ACHN (cell line): ENCODE measurements at places on chromosomes 5 and 9.

- DNase-seq, result no peak
These were observed 6.6 kb upstream of the AFAP1L1 start for GRCh38 chr5:149265068-149265465.

DNA sequence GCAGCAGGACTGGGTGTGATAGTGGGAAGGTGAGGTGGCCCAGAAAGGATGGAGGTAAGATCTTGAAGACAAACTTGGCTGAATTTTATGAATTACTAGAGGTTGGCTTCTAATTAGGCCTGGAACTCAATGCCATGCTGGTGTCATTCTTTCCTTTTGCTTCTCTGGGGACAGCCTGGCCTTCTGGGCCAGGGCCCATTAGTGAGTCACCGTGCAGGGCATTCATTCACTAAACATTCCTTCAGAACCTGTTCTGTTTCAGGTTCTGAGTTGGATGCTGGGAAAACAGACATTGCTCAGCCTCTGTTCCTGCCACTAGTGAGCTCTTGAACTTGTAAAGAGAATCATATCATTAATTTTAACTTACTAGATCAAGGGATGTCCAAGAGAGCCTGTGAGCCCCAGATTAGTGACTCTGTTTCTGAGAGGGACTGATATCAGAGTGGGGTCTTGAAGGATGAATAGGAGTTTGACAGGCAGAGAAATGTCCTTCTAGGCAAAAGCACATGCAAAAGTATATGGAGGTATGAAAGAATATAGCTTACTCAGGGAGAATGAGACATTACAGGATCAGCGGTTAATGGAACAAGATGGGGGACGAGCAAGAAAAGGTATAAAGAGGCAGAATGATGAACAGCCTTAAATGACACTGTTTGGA lies 66.5 kb downstream of the LHX2 start:
- peak; percentile 42 for DNase-seq

DNA sequence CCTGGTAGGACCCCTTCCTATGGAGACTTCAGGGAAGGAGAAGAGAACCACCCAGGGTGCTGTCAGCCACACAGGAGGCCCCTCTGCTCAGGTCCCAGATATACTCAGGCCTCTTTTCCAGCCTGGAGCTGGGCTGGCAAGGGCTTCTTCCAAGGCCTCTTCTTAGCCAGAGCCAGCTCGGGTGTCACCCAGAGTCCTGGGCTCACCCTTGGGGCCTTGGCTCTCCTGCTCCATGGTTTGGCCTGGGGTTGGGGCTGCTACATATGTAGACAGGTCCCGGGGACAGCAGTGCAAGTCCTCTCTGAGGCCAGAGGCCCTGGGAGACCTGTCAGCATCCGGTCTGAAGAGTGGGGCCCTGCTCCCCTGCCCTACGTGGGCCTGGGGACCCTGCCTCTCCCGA lies 22.8 kb downstream of the PAEP start:
- no peak for DNase-seq

GRCh38 chr9:125884218-125884595 lies 137.0 kb downstream of the PBX3 start:
- no peak for DNase-seq

GRCh38 chr9:134670042-134670525 lies 28.5 kb downstream of the COL5A1 start:
- no peak for DNase-seq

DNA sequence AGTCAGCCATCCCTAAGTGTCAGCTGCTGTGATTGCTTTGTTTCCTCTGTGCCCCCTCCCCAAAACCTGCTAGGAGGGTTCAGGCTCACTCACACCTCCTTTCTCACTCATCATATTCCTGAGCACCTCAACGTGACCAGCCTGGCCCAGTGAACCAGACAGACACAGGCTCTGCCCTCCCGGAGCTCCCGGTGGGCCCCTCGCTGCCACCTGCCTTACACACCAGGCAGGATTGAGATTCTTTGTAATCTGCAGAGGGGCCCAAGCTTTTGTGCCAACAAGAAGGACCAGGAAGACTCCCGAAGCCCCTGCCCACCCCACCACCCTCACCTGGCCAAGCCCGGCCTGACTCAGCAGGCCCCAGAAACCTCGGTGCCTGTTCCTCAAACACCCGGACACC lies 87.8 kb downstream of the NTNG2 start:
- DNase-seq, result no peak

GRCh38 chr9:134995792-134996120 lies 78.0 kb upstream of the FCN1 start:
- no peak for DNase-seq

- no peak for DNase-seq
These were observed 57.9 kb upstream of the GARNL3 start for GRCh38 chr9:127206666-127207065.

- no peak for DNase-seq
These were observed 178.2 kb upstream of the IRX1 start for GRCh38 chr5:3417376-3417943.

DNA sequence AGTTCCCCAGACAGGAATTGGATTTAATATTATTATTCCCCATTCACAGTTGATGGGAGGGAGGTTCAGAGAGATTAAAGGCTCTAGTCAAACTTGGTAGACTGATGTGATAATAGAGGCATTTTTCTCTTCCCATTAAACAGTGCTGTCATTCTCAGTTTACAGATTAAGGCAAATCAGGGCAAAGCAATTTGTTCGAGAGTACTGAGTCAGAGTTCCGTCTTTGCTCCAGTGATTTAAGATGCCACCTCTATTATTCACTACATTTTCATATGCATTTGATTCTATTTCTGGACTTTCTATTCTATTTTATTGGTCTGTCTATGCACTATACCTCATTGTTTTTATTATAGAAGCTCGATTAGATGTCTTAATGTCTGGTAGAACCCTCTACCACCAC lies 201.0 kb upstream of the RAI14 start:
- no peak for DNase-seq

- no peak for DNase-seq
These were observed 661.1 kb downstream of the PTPRD start for GRCh38 chr9:9951556-9952160.

- DNase-seq, result peak; percentile 7
These were observed 82.1 kb downstream of the GAPVD1 start for GRCh38 chr9:125343518-125344275.

DNA sequence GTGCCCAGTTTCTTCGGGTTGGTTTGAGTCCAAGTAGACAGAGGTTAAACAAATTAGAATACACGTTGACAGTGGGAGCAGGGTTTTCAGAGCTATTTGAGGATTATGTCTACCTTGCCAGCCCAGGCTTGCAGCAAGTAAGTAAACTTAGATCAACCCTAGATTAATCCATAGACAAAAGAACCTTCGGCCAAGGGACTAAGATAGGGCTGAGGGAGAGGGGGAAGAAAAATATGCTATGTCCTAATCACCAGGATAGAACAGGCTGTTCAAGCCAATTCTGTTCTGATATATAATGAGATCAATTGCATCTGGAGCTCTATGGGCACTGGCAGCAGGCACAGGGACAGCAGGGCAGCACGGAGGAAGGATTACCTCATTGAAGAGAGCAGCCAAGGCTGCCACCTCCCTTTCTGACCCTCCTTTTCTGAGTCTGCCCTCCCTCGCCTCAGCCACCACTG lies 377.7 kb downstream of the PIK3R1 start:
- no peak for DNase-seq

- no peak for DNase-seq
These were observed 40.2 kb upstream of the FCN1 start for GRCh38 chr9:134957945-134958227.
